ENCODE measurements at places on chromosomes 12 and 14.

GRCh38 chr14:90388982-90389381, 7.8 kb upstream of the CALM1 start:
- no peak for DNase-seq

DNA sequence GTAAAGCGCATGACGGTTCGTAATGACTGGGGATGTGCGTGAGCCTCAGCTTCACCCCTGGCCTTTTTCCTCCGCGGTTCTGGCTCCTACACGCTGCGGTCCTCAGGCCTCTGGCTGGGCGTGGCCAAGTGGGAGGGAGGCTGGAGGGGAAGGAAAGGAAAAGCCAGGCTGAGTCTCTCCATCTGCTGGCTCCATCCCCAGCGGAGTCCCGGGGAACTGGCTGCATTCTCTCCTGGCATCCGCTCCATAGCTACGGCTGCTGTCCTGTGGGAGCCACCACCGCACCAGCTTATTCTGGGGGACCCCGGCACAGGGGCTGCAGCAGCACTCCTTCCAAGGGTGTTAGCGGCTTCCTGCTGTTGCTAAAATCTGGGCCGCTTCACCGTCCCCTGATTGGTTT, 68.2 kb upstream of the SLC24A4 start:
- DNase-seq: peak; percentile 43

DNA sequence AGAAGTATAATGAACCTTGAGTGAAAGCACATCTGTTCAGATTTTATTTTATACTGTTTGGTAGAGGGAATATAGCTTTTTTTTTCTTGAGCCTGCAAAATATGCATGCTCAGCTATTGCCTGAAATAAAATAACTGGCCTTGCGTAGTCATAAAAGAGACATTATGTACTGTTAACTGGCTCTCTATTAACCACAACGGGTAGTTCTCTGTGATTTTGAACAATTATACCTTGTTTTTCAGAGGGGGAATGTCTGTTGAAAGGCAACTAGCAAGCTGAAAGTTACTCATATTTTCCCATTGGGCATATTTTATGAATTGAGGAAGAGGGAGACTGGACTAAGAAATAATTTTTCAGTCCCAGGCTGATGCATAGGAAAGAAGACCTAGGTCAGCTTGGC, 62.6 kb downstream of the FIGNL2 start:
- DNase-seq: no peak

- no peak for DNase-seq
Observed at GRCh38 chr12:13275241-13276085, 78.9 kb downstream of the EMP1 start.

- no peak for DNase-seq
Observed at GRCh38 chr14:90023176-90023896, 38.5 kb upstream of the KCNK13 start.

DNA sequence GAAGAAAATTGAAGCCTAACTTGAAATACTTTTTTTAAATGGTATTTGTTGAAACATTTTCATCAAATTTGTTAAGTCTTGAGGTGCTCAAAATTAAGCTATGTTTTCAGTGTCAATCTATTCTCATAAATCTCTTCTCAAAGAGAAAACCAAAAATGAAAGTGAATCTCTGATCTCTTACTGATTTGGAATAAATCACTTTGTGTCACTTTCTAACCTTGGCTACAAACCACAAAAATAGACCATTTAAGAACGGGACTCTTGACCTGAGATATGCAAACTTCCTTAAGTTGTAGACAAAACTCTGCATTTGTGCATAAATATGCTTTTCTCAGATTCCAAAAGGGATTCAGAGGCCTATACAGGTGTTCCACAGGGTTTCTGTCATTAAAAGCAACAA, 192.9 kb downstream of the SEC23A start:
- no peak for DNase-seq

DNA sequence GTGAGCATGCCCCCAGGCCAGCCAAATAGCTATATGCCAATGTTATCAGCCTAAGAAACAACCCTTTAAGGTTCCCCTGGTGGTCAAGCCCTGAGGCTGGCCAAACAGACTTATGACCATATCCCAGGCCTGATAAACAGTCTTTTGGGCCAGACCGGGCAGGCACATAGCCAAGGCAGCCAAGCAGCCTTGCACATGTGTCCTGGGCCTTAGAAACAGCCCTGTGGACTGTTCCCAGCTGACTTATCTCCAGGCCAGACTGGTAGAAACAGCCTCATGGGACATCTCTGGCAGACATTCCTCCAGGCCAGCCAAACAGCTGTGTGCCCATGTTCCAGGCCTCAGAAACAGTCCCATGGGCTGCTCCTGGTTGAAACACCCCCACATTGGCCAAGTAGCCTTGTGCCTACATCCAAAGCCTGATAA, 295.0 kb upstream of the MGAT4C start:
- DNase-seq: no peak
